ENCODE measurements at places on chromosomes 6 and 20.
A peak's percentile ranks its signal among the peaks of the same experiment; 100 is the strongest.

- no peak for DNase-seq
Measured at GRCh38 chr6:16649241-16649640, 112.0 kb downstream of the ATXN1 start.

DNA sequence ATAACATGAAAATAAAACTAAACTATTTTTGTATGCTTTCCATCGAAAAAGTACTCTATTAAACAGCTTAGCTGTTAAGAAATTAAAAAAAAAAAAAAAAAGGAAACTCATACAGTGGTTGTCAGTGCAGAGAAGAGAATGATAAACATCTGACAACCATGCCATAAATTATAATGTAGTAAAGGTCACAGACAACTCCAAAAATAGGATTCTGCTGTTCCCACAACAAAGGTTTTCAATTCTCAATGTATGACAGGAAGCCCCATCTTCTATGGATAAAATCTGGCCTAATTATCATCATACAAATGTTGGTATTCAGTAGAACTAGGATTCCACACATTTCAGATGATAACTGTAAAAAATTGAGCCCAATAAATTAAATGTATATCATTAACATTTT lies 5.0 kb downstream of the PLN start:
- no peak for DNase-seq

DNA sequence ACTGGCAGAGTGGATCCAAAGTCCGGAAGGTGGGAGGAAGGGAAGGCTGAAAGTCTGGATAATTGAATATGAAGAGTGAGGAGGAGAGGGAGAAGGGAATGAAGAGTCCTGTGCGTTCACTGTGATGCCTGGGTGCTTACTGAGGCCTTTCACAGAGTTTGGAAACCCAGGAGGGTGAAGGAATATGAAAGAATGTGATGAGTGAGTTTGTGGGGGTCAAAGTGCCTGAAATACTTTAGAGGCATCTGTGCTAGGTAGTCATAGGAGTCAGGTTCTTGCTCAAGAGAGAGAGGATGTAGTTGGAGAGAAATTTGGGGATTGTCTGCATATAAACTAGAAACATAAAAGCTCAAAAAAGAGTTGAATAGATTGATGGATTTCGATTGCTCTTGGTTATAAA lies 20.7 kb downstream of the NKX2-4 start:
- no peak for DNase-seq

DNA sequence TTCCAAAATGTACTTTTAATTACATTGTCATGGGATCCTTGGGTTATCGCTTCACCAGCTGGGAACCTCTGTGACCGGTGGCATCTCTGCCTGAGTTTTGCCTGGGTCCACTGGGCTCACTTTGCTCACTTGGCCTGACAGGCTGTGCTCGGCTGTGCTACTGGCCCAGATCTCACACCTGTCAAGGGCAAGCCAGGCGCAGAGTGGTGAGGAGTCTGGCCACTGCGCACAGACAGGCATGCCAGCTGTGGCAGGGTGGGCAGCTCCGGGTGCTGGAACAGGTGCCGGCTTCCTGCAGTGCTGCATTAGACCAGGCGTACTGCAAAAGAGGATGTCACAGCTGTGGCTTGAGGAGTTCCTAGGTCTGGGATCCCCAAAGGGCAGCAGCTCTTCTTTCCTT lies 489.8 kb downstream of the TENT5A start:
- DNase-seq = no peak

DNA sequence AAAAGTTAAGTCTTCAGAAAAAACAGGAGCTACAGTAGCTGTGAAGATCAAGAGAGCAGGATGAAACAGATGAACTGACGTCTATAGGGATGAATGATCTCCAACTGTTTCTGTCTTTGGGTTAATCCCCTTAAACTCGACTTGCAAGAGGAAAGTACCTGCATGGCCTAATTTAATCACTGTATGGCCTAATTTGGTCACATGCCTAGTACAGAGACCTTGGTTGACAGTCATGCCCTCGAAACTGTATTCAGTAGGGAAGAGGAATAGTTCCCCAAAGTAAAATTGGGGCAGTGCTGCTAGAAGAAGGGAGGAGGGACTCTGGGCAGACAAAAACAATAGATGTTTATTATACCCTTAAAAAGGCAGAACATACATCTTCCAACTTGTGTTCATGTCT lies 10.0 kb upstream of the SMAP1 start:
- no peak for DNase-seq

DNA sequence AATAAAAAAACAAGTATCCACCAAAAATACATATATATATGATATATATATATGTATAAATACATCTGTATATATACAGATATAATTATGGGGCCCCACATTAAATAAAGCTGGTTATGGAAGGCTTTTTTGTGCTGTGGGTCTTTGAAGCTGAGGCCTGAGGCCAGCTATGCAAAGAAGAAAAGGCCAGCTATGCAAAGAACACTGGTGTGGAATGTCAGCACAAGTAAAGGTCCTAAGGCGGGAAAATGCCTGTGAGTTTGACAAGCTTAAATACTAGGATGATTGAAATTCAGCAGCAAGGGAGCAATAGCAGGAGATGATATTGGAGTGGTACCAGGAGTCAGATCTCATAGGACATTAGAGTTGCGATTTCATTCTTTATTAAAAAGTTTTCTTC lies 25.2 kb downstream of the ADGRF1 start:
- DNase-seq = no peak

- DNase-seq = no peak
Measured at GRCh38 chr6:130922922-130923321, 95.7 kb downstream of the SMLR1 start.

GRCh38 chr20:46990596-46991104 lies 96.0 kb downstream of the EYA2 start:
- DNase-seq = no peak

DNA sequence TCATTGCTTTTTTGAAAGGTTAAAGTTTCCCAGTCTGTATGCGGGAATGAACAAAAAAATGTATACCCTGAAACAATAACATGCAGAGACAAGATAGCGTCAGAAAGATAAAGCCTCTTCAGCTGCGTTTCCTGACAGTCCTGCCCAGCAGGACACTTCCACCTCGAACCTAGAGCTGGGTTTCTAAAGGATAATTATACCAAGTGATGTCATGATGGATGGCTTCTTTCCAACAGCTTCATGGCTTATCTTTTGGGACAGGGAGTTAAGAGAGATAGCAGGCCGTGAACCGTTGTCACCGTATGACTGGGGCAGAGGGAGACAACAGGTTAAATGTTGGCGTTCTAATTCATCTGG lies 267.6 kb upstream of the SGK1 start:
- no peak for DNase-seq

DNA sequence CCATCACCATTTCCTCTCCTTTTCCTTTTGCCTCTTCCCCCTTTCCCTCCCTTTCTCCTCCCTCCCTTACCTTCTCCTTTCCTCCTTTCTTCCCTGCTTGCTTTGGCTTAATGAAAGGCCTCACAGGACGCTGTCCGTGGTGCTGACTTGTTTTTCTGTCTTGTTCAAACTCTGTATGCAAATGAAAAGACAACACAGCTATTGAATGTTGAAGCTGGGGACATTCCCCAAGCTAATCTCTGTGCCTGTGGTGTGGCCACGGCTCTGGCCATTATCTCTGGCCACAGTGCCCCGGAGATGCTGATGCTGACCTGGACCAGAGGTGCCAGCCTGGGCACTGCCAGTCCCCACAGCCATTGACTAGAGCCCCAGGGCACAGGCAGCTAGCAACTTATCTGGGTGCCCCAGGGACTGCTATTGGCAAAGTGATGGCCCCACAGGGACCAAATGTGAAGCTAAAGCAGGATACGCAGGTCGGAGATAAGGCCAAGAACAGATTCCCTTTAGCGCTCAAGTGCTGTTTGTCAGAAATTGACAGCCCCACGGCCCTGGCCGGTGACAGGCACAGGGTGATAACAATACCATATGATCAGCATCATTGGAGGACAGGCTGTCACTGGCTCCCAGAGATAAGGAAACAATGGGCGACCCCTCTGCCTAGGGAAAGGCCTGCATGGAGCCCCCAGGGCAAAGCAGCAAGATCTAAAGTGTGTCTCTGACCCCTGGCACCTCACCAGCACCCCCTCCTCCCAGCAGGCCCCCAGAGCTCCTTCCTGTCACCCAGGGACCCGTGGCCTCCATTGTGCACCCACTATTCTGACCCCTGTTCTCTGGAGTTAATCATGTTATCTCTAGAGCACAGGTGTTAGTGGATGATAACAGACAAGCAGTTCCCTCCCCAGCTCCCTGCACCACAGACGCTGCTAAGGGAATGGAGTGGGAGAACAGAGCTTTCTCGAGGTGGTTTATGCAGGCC lies 31.6 kb upstream of the SLC32A1 start:
- DNase-seq = peak; percentile 68

DNA sequence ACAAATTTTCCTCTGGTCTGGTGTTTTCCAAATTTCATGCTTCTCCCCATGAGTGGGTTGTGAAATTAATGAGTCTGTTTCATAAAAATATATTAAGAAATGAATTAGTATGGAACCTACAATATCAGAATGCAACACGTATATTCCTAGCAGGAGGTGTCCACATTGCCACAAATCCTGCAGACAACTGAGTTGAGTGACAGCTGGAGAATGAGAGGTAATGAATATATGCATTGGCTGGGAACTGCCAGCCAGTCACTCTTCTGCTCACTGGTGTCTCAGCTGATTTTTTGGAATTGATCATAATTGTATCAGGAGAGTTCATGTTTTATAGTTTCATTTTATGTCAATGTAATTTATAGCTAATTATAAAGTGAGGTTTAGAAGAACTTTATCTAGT lies 6.3 kb upstream of the ARFGEF3 start:
- DNase-seq = no peak

GRCh38 chr6:150720774-150721233 lies 121.1 kb downstream of the PLEKHG1 start:
- peak; percentile 8 for DNase-seq

DNA sequence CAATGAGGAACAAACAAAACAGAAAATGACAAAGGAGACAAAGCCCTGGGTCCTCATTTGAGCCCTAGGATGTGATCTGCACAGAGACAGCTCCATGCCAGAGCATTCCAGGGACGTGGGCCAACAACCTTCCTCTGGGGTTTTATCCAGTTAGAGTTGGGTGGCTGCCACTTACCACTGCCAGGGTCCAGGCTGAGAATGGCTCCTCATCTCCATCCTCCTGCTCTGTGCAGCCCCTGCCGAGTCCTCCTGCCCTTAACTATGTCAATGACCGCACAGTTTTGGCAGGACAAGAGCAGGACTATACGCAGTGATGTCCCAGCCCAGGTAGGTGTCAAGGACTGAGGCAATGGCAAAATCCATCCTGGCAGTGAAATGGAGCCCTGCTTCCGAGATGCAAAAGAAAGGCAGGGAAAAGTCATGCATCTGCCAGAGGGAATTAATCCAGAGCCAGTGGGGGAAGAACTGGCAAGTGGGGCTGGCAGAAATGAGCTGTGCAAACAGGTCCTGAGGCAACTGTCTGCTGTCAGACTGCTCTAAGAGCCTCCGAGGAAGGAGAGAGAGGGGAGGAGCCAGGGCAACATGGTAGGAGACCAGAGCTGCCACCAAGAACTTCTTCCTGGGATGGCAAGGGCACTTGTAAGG lies 449.4 kb downstream of the PTPRT start:
- DNase-seq = no peak

GRCh38 chr6:80217794-80218193 lies 111.3 kb downstream of the BCKDHB start:
- no peak for DNase-seq

GRCh38 chr6:21587961-21588480 lies 5.5 kb upstream of the SOX4 start:
- peak; percentile 73 for DNase-seq

DNA sequence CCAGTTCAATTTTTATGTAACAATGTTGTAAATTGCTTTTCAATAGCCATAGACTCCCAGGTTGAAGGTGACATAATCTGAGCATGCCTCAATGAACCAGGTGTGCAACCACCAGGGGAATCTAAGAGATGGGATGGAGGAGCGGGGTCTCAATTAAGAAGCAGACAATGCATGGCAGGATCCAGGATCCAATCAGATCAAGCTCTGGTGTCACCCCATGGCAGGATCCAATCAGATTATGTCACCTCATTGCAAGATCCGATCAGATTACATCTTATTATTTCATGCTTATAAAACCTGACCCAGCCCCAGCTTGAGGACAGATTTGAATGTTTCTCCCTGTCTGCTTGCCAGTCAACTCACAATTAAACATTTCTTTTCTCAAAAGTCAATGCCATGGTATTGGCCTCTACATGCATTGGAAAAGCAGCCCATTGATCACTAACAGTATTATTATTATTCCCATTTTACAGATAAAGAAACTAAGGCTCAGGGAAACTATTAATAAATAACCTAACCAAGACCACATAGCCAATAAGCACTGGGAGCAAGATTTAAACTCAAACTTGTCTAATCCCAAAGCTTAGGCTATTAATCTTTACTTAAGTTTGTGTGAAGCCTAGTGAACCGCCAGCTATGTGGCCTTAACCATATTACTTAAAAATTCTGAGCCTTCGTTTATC lies 14.3 kb upstream of the SIRT5 start:
- DNase-seq = no peak

DNA sequence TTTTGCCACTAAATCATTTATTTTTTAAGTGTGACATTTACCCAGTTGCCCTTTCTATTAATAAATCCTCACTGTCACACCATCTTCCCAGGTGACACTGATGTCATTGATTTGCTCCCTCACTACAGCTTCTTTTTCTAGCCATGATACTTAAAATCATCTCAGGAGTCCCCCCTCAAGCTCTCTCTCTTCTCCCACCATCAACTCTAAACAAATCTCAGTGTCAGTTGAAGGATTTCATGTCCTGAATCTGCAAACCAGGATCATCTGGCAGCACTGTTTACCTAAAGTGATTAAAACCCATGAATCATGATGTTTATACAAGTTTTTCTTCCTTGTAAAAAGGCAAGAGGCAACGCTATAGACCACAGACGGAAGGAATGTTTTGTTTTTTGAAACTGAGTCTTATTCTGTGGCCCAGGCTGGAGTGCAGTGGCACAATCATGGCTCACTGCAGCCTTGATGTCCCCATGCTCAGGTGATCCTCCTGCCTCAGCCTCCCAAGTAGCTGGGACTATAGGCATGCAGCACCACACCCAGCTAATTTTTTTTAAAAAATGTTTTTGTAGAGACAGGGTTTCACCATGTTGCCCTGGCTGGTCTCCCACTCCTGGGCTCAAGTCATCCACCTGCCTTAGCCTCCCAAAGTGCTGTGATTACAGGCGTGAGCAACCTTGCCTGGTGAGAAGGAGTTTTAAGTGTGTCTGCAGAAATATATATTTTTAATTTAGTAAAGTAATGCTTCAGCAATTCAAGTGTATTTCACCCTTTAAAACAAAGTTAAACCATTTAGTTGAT lies 30.1 kb upstream of the SH3BGRL2 start:
- no peak for DNase-seq
